ENCODE measurements at places on chromosomes 1 and 21.

- DNase-seq: peak; percentile 5
Measured at GRCh38 chr1:239952348-239953308, 139.1 kb upstream of the FMN2 start.

DNA sequence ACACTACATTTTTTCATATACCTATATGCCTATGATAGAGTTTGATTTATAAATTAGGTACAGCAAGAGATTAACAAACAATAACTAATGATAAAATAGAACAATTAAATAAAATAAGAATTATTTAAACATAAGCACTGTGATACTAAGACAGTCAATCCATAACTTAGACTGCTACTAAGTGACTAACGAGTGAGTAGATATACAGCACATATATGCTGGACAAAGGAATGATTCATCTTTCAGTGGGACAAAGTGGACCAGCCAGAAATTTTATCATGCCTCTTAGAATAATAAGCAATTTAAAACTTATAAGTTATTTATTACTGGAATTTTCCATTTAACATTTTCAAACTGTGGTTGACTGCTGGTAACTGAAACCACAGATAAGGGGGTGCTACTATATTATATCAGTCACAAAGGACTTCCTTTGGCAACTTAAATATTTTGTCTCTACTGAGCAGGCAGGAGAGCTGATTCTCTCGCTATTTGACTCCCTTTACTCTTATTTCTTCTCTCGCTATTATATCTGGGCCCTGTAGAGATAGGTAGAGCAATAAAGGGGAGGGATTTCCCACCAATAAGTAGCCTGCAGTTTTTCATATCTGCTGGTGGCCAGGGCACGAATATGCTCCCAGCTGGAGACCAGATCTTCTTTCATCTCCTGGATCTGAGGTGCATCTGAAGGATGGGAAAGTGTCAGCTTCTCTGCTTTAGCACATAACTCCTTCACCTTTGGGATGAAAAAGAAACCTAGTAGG, 10.8 kb downstream of the SPTA1 start:
- no peak for DNase-seq

DNA sequence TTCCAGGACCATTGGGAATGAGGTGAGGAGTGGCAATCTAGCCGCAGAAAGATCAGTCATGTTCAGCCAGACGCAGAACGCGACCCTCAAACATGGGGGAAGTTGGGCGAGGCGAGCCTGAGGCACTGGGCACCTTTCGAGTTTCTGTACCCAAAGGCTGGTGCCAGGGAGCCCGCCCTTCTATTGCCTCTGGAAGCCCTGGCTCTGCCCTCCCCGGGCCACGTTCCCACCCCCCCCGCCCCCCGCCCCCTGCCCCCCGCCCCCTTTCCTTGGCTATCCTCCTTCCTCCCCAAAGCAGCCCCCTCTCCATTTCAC, 2.2 kb upstream of the ZBTB7B start:
- DNase-seq: no peak

- DNase-seq: no peak
Measured at GRCh38 chr1:200265104-200265503, 144.7 kb downstream of the ZNF281 start.

- no peak for DNase-seq
Measured at GRCh38 chr1:90381598-90381997, 335.5 kb downstream of the BARHL2 start.

GRCh38 chr1:196887515-196888239, at the start of gene CFHR4:
Gene CFHR4, plus strand, starts transcription at chr1:196888052. Its CDS starts 99 bp downstream, at chr1:196888151.
- no peak for DNase-seq

GRCh38 chr1:229567109-229567868, 8.8 kb upstream of the ABCB10 start:
- DNase-seq: no peak

DNA sequence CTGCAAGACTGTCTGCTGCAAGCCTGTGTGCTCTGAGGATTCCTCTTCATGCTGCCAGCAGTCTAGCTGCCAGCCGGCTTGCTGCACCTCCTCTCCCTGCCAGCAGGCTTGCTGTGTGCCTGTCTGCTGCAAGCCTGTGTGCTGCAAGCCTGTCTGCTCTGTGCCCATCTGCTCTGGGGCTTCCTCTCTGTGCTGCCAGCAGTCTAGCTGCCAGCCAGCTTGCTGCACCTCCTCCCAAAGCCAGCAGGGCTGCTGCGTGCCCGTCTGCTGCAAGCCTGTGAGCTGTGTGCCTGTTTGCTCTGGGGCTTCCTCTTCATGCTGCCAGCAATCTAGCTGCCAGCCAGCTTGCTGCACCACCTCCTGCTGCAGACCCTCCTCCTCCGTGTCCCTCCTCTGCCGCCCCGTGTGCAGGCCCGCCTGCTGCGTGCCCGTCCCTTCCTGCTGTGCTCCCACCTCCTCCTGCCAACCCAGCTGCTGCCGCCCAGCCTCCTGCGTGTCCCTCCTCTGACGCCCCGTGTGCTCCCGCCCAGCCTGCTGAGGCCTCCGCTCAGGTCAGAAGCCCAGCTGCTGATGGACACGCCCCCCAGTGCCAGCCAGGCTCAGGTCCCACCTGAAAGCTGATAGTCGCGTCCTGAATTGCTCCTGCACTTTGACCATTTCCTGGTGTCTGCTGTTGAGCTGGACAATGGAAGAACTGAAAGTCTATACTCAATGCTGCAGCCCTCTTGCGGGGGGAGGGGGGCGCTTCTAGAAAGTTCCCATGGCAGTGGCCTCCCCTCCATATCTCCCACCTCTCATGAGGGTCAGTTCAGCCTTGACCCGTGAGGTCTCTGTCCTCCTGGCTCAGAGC, 1.2 kb downstream of the KRTAP10-4 start:
- DNase-seq: no peak

DNA sequence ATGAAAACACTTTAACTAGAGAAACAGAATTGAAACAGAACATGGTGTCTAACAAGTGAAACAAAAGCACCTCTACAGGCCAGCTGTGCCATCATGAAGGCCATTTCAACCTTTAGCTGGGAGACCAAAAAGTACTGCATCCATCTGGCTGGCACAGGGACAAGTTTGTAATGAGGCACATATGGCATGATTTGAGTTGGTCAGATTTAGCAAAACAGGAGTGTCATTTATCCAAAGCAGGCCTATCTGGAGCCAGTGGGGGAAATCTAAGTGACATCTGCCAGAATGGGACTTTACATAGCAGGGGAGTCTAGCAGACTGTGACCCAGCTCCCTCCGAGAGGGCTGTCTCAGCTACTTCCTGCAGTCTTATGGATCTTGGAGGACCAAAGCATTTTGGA, 51.9 kb downstream of the DNTTIP2 start:
- DNase-seq: no peak

- no peak for DNase-seq
Measured at GRCh38 chr1:18912550-18912949, 10.2 kb upstream of the ALDH4A1 start.

GRCh38 chr1:27555700-27556424, 48.1 kb downstream of the AHDC1 start:
- no peak for DNase-seq

DNA sequence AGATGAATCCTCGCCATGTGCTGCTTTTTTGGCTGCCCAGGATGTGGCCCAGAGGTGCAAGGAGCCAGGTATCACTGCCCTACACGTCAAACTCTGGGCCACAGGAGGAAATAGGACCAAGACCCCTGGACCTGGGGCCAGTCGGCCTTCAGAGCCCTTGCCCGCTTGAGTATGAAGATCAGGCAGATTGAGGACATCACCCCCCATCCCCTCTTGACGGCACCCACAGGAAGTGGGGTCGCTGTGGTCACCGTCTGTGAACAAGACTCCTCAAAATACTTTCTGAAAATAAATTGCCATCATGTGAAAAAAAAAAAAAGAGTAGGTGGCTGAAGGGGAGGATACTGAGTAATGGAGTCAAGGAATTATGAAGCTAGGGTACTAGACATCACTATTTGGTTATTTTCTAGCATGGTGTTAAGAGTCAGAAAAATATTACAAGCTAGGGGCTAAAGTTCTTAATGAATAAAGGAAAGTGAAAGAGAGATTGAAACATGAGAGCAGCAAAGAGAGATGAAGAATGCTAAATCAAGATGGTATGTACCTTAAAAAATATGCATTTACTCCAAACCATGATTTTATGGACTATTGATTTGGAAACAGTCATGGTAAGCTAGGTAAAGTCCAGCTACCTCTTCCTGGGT, 84.9 kb downstream of the CLEC20A start:
- DNase-seq: no peak

DNA sequence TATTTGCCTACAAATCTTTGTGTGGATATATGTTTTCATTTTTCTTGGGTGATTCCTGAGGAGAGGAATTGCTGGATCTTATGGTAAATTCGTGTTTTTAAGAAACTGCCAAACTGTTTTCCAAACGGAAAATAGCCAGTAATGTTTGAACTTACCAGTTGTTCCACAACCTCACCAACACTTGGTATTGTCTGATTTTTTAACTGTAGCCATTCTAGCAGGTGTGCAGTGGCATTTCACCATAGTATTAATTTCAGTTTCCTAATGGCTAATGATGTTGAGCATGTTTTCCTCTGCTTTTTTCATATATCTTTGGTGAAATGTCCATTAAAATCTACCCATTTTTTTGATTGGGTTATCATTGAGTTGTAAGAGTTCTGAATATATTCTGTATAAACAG, 56.6 kb downstream of the RPS6KC1 start:
- DNase-seq: no peak

- no peak for DNase-seq
Measured at GRCh38 chr1:212753749-212754148, 37.8 kb downstream of the NSL1 start.

GRCh38 chr1:35229587-35230360, 36.8 kb upstream of the SFPQ start:
- DNase-seq: no peak

GRCh38 chr21:33505833-33506232, 14.3 kb upstream of the DNAJC28 start:
- DNase-seq: no peak

GRCh38 chr1:41322101-41322661, 39.1 kb upstream of the FOXO6 start:
- no peak for DNase-seq

DNA sequence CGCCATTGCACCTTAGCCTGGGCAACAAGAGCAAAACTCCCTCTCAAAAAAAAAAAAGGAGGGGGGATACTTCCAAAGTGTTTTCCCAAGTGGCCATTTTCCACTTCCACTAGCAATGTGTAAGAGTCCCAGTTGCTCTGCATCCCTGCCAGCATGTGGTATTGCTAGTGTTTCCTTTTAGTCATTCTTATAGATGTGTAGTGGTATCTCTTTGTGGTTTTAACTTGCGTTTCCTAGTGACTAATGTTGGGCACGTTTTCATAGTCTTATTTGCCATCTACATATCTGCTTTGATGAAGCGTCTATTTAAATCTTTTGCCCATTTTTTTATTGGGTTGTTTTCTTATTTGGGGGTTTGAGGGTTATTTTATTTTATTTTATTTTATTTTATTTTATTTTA, 31.1 kb downstream of the INAVA start:
- no peak for DNase-seq

DNA sequence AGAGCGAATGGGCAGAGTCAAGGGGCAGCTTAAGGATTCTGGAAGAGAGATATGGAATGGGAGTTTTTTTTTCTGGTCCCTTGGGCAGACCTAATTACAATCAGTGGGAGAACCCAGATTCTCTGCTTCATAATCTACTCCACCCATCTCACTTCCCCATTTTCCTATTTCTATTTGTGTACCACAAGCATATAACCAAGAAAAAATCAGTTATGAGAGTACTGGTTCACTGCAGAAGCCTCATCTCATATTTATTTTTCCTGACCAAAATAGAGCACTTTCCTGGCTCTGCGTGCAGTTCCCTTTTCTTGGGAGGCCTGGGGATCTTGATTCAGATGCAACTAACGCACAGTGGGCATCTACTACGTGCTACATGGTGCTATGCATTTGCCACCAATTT, 82.2 kb upstream of the SLFNL1 start:
- DNase-seq: no peak

DNA sequence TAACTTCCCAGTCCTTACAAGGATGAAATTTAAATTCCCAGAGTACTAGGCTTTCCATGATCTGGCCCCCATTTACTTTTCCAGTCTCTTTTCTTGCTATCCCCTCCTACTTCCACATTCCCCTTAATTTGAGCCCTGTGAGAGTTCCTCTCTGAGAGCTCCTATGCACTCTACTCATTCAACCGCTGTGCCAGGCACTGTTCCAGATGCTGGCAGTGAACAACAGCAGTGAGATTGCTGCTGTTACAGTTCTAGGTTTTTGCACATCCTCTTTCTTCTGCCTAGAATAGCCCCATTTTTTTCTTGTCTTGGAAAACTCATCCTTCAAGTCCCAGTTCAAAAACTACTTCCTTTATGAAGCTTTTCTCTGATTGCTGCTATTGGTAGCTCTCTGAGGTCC, 18.8 kb downstream of the ATF6 start:
- DNase-seq: no peak

GRCh38 chr21:33769057-33769456, 126.8 kb downstream of the ITSN1 start:
- no peak for DNase-seq

- DNase-seq: no peak
Measured at GRCh38 chr1:179369751-179370341, 4.1 kb downstream of the AXDND1 start.
